ENCODE measurements at places on chromosomes 1 and 21.

GRCh38 chr1:98429965-98430443 lies 231.5 kb upstream of the SNX7 start:
- no peak for DNase-seq

DNA sequence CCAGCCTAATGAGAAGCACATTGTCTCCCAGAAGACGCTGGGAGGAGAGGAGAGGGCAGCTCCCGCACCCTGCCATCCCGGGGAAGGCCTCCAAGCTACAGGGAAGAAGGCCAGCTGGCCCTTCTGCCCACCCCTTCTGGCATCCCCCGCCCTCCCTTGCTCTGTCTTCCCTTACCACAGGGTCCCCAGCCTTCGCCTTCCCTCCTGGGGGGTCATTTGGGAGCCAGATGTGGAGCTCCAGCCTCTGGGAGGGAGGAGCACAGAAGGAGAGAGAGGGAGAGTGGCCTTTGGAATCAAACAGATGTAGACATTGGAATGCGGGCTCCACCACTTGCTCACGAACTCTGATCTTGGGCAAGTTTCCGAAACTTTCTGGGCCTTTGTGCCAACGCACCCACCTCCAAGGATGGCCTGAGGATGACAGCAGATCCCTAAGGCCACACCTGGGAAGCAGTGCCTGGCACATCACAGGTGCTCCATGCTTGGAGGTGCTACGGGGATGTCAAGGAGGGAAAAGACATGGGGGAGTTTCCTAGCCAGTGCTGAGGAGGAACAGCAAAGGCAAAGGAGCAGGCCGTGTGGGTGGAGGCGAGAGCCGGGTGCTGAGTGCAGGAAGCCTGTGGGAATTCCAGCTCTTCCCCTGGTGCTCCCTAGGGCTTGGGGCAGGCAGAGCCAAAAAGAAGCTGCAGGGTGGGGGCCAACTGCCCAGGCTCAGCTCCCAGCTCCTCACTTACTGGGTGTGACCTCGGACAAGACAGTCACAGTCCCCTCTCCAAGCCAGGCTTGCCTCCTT lies 23.1 kb upstream of the RSPO1 start:
- no peak for DNase-seq

- DNase-seq: no peak
Observed at GRCh38 chr1:27650539-27651175, 15.7 kb upstream of the FGR start.

- no peak for DNase-seq
Observed at GRCh38 chr1:983798-984475, 2.0 kb upstream of the PERM1 start.

DNA sequence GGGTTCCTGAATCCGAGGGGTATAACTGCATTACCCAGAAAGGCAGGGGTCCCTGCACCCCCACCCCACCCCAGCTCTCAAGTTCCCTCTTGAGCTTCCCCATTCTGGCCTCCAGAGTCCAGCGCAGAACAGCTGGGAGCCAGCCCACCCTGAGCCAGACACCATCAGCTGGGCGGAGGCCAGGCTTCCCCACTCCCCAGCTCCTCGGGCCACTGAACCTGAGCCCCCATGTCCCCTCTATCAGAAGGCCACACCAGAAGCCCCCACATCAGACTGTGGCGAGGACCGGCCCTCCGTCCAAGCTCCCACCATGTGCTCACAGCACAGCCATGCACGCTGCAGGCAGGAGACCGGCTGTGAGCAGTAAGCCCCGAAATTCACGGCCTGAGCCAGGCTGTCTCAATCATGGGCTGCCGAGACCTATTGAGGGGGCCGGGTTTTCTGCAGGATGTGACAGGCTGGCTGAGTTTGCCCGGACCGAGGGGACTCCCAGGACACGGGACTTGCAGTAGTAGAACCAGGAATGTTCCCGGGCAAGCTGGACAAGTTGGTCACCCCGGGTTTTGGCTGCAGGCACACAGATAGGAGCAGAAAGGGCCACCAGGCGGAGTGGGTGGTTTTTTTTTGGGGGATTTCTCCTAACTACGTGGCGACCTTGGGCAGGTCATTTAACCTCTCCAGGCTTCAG lies 25.5 kb upstream of the TNFRSF1B start:
- no peak for DNase-seq

- DNase-seq: no peak
Observed at GRCh38 chr1:33045814-33046213, 9.1 kb upstream of the AK2 start.

GRCh38 chr1:48817505-48818114 lies 40.9 kb upstream of the BEND5 start:
- peak; percentile 48 for DNase-seq

DNA sequence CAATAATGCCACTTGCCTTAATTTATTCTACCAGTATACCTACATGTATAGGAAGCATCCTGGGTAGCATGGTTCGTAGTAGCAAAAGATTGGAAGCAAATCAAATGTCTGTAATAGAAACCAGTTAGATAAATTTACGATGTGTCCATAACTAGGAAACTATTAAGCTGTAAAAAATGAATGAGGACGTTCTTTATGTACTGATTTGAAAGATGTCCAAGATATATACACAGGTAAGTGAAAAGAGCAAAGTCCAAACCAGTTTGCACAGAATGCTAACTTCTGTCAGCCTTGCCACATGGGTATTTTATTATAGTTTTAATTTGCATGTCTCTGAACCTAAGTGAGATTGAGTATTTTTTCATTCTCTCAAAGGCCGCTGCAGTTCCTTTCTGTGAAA lies 251.8 kb upstream of the IRF2BP2 start:
- no peak for DNase-seq

- DNase-seq: no peak
Observed at GRCh38 chr1:166905136-166905535, 29.1 kb upstream of the TADA1 start.

DNA sequence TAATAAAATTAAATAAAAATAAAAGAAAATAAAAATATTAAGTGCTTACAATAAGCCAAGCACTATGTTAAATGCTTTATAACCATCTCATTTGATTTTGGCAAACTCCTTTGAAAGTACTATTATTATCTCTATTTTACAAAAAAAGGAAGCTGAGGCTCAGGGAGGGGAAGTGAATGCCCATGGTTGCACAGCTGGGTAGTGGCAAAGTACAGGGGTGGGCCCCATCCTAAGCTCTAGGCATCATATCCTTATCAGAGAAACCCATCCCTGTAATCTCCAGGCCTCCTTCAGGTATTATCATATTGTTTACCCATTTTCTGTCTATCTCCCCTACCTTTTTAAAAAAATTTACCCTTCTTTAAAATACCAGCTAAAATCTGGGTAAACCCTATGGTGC lies 2.3 kb upstream of the MED18 start:
- no peak for DNase-seq

GRCh38 chr1:240413732-240414131 lies 198.2 kb downstream of the GREM2 start:
- DNase-seq: no peak

- no peak for DNase-seq
Observed at GRCh38 chr1:154755858-154756730, 114.0 kb downstream of the KCNN3 start.

DNA sequence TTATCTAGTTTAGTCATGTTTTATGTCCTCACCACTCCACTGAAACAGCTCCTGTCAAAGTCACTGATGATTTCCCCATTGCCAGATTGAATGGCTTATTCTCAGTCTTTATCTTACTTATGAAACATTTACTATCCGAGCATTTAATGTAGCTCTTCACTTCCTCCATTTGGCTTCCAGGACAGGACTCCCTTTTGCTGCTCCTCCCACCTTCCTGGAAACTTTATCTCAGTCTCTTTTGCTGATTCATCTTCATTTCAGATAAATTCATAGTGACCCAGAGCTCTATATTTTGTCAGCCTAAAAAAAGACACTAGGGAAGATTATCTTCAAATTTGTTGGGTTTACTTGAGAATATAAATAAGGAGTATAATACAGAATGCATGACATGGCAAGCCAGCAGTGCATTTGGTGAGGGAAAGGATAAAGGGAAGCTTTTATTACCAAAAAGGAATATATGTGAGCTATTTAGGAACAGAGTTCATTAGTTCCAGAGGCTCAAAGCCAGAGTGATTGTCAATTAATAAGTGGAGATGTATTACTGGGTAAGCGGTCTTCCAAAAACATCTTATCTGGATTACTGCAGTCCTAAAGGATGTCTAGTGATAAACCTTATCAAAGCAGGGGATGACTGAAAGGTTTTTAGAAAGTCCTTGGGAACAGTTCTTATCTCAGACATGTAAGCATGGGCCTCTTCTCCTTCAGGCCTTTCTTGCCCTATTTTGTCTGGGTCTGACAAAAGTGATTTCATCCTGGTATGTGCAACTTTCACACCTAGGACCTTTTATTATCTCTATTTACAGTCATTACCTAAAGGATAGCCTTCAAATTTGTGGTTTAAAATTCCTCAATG lies 25.6 kb downstream of the IL23R start:
- DNase-seq: no peak

GRCh38 chr1:212035835-212036605 lies 472 bp downstream of the DTL start:
- no peak for DNase-seq

DNA sequence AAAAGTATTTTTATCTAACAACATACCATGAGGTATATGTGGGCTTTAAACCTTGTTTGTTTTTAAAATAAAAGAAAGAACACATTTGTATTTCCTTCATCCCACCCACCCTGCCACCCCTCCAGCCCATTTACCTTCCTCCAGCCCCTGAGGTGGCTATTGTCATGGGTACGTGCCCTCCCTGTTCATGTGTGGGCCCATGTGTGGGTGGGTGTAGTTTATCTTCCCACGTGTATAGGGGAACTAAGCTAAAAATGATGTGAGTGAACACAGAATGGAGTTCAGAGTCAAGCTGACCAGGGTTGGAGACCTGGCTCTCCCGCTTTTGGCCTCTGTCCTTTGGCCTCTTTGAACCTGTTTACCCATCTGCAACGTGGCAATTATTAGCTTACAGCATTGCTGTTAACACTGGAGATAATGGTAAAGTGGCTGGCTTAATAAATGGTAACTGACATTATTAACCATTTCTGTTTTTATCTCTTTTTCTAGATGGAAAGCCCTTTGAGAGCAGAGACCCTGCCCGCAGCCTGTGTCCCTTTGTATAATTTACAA lies 78.1 kb upstream of the WDR26 start:
- no peak for DNase-seq

DNA sequence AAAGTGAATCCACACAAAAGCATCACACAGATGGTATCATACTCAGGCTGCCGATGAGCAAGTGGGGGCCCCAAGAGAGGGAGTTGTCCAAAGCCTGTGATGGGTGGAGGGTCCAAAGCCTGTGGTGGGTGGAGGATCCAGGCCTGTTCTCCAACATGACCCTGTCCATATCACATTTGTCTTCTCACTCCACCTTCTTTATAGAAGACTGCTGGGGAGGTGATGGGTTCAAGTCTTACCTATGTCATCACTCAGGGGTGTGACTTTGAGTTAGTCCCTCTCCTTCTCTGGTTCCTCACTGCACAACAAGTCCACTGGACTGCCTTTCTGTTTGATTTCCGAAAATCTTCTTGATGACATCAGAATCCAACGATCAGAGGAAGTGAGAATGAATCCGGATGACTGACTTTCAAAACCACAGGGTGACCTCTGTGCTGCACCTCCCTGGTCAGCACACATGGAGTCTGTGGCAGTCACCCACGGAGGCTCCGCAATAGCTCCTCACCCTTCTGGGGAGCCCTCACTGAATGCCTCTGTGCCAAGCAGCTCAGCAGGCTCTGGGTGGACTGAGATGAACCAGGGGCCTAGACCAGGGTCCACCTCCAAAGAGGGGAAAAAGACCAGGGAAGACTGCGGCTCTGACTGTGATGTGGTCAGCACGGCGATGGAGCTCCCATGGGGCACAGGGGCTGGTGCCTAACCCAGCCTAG lies 166.8 kb downstream of the HIVEP3 start:
- no peak for DNase-seq

DNA sequence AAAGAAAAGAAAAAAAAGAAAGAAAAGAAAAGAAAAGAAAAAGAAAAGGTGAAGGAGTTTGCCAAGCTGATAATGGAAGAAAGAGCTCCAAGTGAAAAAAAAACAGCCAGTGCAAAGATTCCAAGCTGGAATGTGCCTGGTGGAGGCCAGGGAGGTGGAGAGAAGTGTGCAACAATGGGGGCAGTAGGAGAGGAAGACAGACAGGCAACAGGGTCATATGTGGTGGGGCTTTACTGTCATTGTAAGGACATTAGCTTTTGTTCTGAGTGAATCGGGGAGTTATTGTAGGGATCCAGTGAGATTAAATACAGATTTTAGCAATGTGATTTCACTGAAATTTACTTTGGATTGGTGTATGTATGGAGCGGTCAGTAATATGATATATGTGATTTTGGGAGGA lies 14.0 kb upstream of the MYSM1 start:
- DNase-seq: no peak

- no peak for DNase-seq
Observed at GRCh38 chr1:182213163-182213562, 151.7 kb upstream of the ZNF648 start.

DNA sequence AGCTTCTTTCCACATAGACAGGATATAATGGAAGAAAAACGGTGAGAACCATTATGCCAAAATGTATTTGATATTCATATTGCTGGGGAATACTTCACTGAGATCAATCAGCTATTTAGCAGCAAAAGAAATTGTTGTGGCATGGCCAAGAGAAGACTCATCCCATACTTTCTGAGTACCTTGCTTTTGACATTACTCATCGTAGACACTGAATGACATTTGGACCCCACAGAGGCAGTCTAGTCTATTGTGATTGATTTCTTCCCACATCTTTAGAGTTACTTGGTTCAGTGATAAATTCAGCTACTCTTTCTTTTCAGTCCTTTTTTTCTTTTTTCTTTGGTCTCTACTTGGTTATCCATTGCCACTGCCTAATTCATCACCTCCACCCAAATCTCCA lies 22.1 kb downstream of the ATP1B1 start:
- no peak for DNase-seq

DNA sequence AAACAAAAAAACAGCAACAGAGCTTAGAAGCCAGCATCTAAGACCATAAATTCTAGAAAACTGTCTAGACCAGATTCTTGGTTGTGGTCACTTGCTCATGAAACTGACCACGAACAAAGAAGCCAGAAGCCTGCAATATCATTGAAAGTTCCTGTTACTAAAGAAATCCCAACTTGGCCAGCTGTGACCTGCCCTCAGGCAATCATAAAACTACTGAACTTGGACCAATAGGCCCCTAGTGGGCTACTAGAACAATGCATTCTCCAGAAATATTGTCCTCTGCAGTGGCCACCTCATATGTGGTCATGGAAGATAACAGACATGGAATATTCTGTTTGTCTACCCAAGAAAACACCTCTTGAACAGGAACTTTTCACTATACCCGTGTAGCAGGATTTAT lies 87.7 kb downstream of the SPATA17 start:
- DNase-seq: no peak

Data from iPS DF 6.9 (cell line).